ENCODE measurements at places on chromosomes 7 and 10.

DNA sequence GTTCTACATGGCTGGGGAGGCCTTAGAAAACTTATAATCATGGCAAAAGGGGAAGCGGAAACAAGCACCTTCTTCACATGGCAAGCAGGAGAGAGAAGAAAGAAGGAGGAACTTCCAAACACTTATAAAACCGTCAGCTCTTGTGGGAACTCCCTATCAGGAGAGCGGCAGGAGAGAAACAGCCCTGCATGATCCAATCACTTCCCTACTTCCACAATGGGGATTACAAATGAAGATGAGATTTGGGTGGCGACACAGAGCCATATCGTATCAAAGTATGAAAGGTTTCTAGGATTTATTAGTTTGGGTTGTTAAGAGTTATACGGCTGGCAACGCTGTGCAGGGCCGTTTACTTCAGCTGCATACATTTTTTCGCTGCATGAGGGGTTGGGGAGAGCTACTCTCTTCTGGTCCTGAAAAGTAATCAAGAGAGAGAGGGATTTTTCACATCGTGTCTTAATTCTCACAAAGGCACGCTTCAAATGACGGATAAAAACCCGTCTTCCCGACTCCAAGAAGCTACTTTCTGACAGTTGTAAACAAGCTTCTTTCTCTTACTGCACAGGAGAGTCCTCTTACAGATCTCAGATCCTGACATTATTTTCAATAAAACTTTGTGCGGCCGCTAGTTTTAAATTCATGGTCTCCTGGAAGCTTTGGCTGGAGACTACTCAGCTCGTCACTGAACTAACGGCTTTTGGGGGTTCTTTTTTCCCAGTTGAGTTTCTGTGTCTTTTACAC lies 751 bp upstream of the GTPBP10 start:
- no peak for DNase-seq

DNA sequence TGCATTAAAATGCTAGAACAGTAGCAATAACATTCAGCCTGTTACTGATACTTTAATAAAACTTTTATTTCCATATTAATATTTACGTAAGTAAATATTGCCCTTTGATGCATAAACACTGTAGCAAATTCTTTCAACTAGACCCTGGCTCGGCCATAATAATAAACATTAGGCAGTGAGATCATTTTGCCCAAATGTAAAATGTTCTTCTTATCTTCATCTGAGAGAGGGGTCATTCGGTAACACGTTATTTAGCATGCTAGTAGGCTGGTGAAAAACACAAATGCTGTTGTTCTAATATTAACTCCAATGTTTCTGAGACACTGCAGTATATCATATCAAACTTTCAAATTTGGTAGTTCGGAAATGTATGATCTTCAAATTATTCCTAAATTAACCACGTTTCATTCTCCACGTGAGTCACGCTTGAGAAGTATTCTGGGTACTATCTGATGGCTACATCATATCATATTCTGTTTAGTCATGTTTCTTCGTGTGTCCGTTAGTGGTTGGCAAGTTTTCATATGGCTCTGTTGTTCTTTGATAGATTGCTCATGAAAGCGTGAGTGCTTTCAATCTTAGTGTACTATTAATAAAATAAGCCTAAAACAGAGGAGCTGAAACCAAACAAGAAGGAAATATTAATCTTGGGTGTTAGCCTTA lies 145.8 kb downstream of the NSUN6 start:
- DNase-seq, result no peak

DNA sequence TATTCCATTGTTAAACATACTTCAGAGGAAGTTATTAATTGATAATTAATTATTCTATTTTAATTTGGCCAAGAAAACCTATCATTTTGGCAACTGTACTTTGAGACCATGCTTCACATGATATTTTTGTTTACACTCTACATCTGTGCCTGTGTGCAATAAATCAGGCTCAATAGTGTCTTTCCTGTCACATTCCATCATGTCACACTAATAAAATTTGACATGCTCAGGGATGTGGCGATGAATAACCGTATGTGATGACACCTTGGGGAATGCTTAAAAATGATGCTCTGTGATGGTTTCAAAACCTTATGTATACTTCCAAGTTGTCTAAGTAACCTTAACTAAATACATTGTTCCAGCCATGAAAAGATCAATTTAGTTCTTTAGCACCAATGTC lies 364.6 kb upstream of the TEX47 start:
- no peak for DNase-seq

- no peak for DNase-seq
These were observed 90.2 kb upstream of the ABI1 start for GRCh38 chr10:26950934-26951333.

DNA sequence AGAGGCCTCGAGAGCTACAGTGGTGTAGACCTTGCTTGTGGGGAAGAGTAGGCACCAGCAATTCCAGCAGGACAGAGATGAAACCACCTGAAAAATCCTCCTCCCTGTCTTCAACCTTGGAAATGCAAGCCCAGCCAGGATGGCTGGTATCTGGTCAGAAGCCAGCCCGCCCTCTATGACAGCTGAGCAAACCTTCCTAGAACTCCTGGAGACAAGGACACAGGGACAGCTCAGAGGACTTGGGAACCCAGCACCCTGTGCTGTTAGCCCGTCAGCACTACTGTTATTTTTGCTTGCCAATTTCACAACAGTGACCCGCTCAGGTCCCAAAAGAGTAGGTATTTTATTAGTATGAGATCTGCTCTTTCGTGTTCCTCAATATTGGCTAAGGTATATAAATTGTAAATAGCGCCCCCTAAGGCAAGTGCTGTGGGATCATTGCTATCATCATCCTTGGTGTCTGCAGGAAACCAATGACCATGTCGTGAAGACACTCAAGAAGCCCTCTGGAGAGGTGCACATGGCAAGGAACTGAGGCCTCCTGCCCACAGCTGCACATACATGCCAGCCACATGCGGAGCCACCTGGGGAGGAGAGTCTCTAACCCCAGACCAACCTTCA lies 156.5 kb upstream of the CHST15 start:
- DNase-seq, result no peak

DNA sequence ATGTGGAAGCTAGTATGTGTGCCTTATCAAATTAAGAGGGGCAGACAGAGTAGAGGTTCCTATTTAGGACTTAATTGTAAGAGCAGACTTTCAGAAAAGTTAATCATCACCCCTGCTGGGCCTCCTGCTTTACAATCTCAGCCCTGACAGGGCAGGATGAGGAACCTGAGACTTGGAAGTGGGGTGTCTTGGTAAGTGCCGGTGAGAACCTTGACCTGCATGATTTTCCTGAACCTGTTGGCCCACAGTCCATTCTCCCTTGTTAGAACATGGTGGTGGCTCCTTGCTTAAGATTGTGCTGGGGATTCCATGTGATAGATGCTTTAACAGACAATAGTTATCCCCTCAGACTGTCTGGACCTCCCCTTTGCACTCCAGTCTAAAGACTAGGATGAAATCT lies 141.7 kb upstream of the TMEM72 start:
- DNase-seq, result no peak

DNA sequence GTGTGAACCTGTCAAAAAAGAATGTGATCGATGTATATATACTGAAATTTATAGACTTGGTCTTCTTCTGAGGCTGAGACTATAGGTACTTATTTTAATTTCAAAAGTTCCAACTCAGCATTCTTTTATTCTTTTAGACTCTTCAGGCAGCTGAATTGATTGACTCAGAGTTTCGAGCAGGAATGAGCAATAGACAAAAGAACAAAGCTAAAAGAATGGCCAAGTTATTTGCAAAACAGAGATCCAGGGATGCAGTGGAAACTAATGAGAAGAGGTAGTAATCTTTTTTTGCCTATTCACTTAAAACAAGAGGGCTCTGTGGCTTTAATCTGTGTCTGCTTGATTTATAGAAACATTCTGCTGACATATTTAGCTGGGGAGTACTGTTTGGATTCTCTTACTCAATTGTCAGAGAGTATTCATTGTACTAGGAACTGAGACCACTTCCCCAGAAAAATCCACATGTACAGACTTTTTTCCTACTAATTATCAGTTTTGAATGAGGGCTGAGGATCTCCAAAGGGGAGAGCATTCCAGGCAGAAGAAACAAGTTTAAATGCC lies 30.1 kb downstream of the BTAF1 start:
- DNase-seq, result no peak
